T-helper 2 cell (primary cell): ENCODE measurements at places on chromosomes 13 and 19.

DNA sequence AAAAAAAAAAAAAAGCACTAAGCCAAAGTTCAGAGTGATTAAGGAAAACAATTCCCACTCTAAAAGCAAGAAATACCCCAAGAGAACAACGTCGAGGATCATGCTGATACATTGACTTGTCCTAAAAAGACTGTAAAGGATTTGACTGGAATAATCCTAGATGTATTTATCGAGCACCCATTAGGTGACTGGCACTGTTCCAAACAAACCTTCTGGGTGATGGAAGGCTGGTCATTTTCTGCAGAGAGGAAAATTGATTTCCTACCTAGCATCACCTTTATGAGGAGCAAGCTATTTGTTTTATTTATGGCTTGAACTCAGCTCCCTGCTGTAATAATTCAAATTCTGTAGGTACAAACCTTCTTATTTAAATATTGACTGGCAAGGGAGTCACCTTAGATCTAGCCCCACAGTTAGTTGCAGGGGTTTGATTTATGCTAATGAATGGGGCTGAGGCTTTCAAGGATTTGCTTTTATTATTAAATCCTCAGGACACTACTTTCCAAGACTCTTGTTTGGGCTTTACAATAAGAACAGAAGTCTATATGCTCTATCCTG is 471.0 kb downstream of the OLFM4 start:
- DNase-seq = no peak

DNA sequence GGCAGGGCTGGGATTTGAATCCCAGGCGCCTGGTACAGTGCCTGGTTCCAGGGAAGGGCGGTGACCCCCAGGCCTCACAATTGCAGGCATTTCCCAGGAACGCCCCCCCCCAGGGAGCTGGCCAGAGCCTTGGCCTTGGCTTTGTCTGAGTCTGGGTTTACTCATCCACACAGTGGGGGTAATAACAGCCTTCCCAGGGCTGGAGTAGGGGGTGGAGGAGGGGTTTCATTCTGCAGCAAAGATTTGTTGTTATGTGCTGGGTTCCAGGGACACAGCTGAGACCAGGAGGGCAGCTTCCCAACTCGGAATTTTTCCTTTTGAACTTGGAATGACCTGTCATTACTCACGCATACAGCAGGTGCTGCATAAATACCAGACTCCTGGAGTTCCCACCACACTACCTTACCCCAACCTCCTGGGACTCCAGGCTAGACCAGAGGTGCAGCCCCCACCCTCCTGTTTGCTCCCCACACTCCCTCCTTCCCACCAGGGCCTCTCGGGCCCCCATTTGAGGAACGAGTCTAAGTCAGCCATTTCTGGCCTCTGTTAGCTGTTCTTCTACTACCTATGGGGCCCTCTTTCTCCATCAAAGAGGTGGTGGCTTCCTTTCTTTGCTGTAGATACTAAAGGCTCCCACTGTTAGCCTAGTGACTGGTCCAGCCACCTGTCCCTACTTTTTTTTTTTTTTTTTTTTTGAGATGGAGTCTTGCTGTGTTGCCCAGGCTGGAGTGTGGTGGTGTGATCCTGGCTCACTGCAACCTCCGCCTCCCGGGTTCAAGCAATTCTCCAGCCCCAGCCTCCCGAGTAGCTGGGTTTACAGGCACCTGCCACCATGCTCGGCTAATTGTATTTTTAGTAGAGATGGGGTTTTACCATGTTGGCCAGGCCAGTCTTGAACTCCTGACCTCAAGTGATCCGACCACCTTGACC is 1.6 kb upstream of the ADAMTS10 start:
- DNase-seq = no peak

DNA sequence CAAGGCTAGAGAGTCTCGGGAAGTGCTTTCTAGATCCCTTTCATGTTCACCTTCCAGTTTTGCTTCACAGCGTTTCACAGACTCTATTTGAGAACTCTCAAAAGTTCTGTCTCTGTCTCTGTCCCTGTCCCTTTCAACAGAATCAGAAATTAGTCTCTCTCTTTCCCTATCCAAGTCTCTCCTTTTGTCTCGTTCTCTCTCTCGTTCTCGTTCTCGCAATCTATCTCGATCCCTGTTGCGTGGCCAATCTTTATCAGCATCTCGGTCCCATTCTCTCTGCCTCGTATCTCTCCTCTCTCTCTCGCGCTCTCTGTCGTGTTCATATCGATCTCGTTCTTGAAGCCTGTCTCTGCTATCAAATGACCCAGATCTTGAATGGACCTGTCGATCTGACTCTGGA is 85.0 kb downstream of the ZC3H13 start:
- no peak for DNase-seq

GRCh38 chr13:80552851-80553440 is 212.0 kb upstream of the SPRY2 start:
- DNase-seq = no peak

GRCh38 chr13:76955193-76955592 is 6.9 kb downstream of the ACOD1 start:
- no peak for DNase-seq

DNA sequence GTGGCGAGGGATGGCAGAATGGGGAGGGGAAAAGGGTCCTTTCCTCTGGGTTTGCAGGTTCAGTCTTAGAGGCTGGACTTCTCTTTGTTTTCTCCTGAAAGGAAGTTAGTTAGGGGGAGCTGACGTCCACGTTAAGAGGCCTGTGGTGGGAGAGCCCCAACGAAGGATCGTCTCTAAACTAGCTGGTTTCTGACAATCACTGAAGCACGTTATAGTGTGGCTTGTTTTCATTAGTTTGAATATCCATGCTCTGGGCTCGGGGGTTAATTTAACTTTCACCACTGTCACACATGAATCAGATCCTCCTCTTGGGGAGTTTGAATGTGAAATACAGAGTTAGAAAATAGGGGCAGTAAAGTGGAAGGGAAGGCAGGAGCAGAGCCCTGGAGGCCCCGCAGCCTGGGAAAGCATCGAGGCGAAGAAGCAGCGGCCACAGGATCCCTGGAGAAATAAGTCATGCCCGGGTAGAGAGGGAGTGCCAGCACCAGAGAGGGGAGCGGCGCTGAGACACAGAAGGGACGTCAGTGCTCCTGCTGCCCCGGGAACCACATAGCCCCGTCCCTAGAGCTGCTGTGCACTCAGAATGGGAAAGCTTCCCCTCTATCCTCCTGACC is 31.1 kb upstream of the AMER2 start:
- DNase-seq = no peak

GRCh38 chr13:87884884-87885283 is 213.7 kb downstream of the SLITRK5 start:
- DNase-seq = no peak

DNA sequence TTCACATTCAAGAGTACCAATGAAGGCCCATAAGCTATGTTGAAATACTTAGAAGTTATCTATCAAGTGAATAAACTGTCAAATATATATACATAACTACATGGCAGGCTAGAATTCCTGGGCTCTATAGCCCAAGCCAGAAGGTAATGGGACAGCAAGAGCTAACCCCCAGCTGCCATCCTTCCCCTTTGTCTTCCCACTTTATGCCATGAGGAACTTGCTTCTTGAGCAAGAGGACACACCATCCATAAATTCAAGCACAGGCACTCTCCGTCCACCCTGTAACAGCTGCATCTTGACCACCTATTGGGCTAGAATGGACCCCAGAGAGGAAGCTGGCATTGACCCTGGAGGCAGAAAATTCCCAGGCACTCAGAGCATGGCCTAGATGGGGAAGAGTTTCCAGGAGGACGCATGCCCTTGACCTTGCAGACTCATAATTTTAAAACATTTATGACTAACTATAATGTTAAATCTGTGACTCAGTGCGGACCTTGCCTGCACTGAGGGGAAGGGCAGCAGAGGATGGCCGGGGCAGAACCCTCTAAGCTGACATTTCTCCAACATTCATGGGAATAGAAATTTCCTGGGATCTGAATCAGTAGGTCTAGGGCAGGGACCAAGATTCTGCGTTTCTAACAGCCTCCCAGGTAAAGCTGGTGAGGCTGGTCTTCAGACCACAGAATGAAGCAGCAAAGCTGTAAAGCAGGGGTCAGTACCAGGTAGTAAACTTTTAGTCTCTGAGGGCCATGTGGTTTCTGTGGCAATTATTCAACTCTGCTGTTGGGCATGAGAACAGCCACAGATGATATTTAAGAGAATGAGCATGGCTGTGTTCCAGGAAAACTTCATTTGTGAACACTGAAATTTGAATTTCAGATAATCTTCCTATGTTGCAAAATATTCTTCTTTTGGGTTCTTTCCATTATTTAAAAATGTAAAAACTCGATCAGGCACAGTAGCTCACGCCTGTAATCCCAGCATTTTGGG is 71.4 kb upstream of the CLDN10 start:
- DNase-seq = no peak

DNA sequence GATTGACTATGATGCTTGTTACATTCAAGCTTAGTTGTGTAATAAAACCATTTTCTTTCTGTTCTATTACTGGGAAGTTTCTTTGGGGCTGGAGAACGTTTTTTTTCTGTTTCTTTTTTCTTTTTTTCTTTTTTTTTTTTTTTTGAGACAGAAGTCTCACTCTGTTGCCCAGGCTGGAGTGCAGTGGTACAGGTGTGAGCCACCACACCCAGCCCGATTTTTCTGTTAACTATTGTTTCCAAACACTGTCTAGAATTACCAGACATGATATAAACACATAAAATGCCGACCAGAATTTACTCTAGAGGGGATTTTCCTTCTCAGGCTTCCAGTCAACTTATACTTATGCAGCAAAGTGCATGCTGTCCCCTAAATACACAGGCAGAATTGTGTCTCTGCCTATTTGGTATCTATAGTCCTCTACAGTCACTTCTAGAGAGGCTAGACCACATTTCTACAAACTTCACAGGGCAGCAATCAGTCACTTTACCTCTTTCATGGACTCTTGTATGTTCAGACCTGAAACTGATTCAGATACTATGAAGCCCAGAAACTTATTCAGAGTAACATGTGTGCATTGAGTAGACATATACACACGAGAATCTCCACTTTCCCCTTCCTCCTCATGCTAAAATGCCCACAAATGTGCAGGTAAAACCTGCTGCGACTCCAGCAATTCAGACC is 121.2 kb downstream of the ZNF737 start:
- DNase-seq = no peak

DNA sequence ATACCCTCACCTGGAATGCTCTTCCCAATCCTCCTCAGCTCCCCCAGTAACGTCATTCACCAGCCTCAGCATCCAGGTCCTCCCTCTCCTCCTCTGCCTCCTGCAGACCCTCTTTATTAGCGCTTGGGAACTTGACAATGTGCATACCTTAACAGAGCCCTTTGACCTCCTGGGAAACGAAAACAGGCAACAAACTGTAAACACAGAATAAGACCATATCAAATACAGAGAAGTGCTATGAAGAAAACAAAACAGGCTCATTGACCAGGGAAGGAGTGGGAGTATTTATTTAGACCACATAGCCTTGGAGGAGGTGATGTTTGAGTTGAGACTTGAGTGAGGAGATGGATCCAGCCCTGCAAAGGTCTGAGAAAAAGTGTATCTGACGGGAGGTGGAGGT is 107.9 kb upstream of the SLC7A1 start:
- DNase-seq = no peak

GRCh38 chr13:59360108-59360507 is 803.6 kb downstream of the DIAPH3 start:
- no peak for DNase-seq

GRCh38 chr13:18949489-18949761 is 232.2 kb downstream of the TUBA3C start:
- no peak for DNase-seq

DNA sequence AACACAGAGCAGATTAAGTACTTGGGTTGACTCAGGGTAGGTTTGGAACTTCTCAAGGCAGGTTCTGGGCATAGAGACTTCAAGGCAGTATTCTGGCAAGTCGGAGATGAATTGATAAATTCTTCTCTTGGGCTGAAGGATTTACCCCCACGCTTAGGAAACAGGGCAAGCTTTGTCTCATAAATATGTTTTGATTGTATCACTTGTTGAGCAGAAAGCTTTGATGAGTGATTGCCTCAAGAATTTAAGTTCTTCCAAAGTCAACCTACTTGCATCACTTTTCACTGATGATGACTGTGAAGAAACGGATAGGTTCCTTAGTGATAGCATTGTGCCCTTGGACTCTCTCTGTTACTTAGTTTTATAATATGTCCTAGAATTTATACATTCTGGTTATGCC is 258.6 kb upstream of the DACH1 start:
- no peak for DNase-seq

- no peak for DNase-seq
Observed at GRCh38 chr19:55441319-55441691, 1.8 kb downstream of the SHISA7 start.

GRCh38 chr13:46609726-46610125 is 56.8 kb downstream of the LRCH1 start:
- DNase-seq = no peak

DNA sequence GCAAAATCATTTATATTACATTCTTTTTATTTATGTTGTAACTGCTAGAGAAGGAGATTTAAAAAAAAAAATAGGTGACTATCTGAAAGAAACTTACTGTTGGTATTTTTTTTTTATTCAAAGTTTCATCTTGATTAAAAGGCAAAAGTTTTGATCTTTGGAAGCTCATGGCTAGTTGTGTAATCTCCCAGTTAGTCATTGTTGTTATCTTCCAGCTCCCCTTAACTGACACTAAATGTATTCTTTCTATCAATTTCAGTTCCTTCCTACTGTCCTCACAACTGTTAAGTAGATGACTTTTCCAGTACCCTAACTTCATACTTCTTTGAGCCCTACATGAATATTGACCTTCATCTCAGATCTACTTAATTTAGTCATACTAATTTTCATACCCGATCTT is 71.1 kb downstream of the PIBF1 start:
- DNase-seq = no peak

- DNase-seq = no peak
Observed at GRCh38 chr19:17510220-17510993, 1.0 kb upstream of the PGLS start.

- DNase-seq = no peak
Observed at GRCh38 chr13:70541451-70541850, 433.2 kb upstream of the KLHL1 start.

DNA sequence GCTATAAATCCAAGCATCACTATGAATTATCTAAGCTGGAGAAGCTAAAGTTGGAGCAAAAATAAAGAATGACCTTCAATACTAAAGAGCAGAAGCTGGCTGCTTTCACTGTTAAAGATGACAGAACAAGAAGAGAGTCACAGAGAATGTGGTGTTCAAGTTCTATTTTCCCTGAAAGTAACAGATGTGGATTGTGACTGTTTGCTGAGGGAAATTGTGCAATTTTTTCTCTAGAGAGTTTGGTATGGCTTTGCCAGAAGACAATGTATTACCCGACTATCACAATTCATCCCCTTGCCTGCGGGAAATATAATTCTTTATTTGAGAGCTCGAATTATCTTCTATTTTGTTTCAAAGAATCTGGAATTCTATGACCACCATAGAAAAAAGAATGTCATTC is 83.1 kb downstream of the TNFSF13B start:
- DNase-seq = no peak
